Endothelial cell of umbilical vein (primary cell): ENCODE measurements at places on chromosomes 7 and 10.
A peak's percentile ranks its signal among the peaks of the same experiment; 100 is the strongest.

- DNase-seq, result no peak
These were observed 12.0 kb upstream of the KCNMA1 start for GRCh38 chr10:77649333-77650331.

- no peak for DNase-seq
These were observed 271.6 kb upstream of the PPP2R2D start for GRCh38 chr10:131629026-131629770.

DNA sequence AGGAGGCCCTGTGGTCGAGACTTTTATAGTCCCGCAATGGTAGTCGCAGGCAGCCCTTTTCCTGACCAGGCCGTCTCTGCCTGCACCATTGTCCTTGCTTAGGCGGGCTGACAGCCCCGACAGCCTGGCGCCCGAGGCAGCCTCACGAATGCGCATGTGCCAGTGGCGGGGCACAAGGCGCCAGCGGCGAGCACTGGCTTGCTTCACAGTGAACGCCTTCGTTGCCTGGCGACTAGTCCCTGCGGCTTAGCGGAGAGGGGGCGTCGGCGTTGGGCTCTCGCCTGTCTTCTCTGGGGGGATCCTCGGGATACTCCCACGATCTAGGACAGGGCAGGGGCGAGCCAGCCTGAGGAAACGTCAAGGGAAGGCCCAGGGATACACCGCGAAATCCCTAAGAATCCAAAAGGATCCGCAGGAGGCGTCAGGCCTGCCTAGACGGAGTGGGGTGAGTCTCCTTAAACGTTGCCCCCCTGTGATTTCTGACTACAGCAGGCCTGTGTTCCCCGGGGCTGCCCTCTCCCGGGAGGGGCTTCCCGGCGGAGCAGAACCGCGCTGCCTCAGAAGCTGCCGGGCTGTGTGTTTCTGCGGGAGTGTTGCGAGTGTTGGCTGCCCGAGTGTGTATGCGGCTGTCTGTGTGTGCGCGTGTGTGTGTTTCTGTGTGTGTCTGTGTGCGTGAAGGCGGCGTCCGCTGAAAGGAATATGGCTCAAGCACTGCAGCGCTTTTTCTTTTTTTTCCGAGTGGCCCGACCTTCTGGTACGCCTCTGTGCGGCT, 20.5 kb upstream of the ZNF273 start:
- peak; percentile 31 for DNase-seq

DNA sequence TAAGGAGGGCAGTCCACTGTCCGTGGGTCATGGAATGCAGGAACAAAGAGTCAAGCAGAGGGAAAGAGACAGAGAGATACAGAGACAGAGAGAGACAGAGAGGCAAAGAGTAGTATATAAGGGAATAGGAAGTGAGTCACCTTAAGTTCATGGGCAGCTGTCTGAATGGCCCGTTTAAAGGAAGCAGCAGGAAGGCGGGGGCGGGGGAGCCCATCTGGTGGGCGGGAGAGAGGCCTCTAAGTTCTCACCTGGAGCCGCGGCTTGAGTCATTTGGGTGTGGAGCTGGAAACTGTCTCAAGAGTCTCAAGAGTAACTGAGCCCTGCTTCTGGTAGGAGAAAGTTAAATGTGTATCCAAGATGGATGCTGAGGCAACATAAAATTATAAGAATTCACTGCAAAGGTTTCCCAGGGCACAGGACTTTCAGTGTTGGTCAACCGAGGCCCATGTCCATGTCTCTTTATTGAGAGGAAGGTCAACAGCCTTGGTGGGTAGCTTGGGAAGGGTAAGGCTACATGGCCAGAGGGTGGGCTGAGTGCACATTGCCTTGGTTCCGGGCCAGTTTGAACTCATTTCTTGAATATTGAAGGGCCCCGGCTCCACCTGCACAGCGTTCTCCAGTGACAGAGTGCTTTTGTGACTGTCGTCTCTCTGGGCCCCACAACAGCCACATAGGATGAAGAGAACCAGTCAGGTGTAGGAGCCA, 85.5 kb upstream of the CACUL1 start:
- DNase-seq, result no peak

GRCh38 chr10:91901784-91902677, 7.3 kb downstream of the FGFBP3 start:
- peak; percentile 97 for DNase-seq

DNA sequence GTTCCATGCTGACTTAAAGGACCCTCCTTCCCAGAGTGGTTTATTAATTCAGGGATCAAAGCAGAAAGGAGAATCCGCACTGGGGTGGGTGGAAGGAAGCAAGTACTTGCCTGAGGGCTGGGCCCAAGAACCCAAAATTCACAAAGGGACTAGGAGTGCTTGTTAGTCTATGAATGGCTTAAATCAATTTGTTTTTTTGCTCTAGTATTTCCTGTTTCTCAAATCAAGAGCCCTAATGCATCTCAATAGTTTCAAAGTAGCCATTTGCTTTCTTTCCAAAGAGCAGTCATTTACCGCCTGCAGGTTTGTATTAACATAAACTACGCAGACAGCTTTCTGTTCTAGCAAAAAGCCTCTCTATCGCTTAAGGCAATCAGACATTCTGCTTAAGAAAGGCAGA, 44.2 kb upstream of the SLC35G1 start:
- no peak for DNase-seq

- DNase-seq, result no peak
These were observed 32.8 kb downstream of the SLC39A12 start for GRCh38 chr10:17984563-17984962.

GRCh38 chr10:37857287-37858211, at the start of gene ZNF248:
Gene ZNF248, minus strand, starts transcription at chr10:37857610. Its CDS starts 1,300 bp downstream, at chr10:37856310.
- DNase-seq, result peak; percentile 97

DNA sequence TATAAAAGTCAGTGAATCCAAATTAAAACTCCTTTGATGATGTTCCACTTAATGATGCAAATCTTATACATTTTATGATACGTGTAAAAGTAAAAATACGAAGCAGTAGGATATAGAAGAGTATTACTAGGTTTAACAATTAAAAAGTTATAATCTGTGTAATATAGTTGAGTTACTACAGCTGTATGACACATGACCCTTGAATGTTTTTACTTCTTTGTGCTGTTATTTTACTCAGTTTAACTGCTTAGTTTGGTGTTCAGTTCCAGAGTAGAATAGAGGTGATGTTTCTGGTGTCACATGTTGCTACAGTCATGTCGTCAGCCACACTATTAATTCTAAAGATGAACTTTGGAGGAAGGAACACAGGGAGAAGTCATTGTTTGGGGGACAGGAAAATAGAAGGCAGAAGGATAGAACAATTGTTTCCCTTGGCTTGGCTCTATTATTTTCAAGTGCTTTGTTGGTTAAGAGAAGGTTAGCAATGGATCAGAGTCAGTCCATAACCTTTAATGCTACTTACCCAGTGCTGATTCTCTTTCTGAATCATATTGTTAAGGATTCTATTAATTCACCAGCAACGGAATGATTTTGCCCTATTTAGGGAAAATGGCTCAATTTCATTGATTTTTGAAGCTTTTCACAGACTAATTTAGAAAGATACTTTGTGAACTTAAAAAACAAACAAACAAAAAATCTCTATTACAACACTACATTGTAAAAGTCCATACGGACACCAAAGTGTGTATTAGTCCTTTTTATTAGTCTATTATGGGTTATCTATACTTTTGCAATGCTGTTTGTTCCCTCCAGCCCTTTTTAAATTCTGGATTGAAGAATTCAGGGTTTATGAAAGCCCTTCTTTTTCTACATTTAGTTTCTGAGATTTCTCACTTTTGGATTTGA, 73.4 kb downstream of the CPED1 start:
- DNase-seq, result peak; percentile 64

DNA sequence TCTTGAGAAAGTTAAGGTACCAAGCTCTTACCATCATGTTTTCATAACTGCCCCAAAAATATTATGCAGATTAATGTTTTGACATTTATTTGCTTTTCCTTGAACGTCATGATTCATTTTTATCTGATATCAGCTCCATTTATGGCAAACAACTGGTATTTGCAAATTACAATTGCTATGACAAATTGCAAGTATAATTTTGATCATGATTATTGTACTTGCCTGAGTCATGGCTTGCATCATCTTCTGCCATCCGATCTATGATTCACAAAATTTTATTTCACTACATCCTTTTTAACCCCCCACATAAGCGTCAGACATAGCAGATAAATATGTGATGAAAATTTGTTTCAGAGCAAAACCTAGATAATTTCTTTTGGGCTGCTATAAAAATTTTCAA, 155.0 kb downstream of the STK31 start:
- DNase-seq, result peak; percentile 7

- no peak for DNase-seq
These were observed 156.3 kb downstream of the NEURL1 start for GRCh38 chr10:103649654-103650423.

DNA sequence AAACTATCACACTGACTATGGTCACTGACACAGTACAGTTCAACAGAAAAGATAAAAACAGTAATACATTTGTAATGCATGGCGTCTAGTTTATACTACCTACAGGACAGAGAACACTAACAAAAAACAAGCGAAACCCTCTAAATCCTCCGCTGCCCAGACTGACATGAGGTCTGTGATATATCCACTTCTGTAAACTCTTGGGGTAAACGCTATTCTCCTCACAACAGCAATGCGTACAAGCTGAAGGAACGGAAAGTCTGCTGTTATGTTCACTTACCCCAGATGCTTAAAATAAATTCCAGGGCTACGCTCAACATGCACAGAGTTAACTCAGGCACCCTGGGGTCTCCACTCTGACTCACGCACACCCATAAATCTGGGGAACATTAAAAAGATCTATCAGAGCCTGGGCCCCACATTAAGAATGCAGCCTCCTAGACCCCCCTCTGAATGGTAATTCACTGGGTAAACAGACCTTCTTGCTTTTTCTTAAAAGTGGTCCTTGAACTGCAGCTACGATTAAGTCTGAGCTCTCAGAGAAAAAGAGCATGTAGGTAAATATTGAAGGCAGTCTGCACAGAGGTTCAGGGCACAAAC, 105.6 kb downstream of the CTBP2 start:
- DNase-seq, result no peak

DNA sequence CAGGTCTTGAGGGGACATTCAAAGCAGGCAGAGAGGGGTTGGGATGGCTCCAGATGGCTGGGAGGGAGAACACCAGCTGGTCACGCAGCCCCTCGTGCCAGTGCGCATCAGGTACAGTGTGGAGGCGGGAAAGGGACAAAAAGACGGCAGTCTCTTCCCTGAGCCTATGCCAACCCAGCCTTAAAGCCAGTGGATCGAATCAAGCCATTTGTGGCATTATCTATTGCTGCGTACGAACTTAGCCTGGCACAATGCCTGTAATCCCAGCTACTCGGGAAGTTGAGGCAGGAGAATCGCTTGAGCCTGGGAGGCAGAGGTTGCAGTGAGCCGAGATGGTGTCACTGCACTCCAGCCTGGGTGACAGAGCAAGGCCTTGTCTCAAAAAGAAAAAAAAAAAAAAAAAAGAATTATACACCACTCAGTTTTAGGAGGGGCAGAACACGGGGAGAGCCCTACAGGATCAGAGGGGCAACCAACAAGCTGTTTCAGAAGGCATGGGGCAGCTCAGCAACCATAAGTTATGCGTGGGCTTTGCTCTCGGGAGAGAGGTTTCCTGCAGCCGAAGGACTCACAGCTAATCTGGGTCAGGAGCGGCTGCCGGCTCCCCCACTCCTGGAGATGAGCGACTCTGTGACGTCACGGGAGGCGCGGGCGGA, 356 bp upstream of the NDUFB2 start:
- no peak for DNase-seq

- no peak for DNase-seq
These were observed 92.1 kb downstream of the ZNF277 start for GRCh38 chr7:112298543-112299100.

GRCh38 chr10:95813054-95813685, 57.2 kb downstream of the ENTPD1 start:
- DNase-seq, result no peak

GRCh38 chr10:129958148-129958628, 5.9 kb downstream of the EBF3 start:
- DNase-seq, result no peak
